ENCODE measurements at places on chromosomes 3 and 15.

GRCh38 chr3:20669184-20669583 lies 483.2 kb upstream of the SGO1 start:
- no peak for DNase-seq

DNA sequence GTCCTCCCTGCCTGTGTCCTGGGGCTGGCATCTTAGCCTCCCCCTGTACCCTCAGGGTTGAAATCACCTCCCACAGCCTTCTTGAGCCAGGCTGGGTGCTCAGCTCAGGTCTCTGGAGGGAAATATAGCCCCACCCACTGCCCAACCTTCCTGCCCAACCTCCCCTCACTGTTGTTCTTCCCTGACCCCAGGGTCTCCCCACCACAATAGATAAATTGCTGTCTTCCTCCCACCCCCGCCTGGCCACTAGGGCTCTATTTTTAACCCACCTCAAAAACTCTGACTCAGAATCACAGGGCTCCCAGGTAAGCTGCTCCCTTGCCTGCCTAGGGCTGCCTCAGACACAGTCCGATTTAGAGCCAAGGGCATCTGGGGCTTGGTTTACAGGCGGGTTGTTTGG lies 15.0 kb downstream of the HCN4 start:
- no peak for DNase-seq

DNA sequence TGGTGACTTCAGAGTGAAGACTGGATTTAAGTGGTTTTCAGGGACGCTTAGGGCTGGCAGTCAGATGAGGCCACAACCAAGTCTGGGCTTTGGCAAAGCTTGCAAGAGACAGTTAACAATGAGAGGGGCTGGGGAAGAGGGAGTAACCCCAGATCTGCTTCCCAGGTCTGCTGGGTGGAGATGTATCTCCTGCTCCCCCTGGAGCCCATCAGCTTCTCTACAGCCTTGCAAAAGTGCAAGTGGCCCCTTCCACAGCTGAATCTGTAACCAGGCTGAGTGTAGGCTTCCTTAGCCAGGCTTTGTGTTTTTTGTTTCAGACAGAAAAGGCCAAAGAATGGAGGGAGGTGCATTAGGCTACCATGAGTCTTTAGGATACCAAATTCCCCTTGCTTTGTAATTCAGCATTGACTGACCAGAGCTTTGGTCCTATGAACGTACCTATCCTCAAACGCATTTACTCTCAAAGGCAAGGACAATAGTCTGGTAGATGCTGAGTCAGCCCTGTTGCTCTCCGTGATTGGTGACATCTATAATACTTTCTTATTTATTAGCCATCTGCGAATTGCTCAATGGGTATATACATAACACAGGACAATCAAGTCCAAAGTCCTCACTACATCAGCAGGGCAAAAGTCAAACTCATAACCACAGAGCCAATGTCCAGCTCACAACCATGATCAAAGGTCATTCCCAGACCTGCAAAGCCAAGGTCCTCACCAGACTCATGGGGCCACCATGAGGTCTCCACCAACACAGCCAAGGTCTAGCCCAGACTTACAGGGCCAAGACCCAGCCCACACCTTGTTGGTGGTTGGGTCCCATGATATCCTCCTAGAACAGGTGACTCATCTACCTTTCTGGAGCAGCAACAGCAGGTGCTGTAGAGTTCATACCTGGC lies 17.1 kb downstream of the CCDC13 start:
- DNase-seq, result no peak

GRCh38 chr3:50453907-50454306 lies 49.5 kb downstream of the CACNA2D2 start:
- DNase-seq, result no peak

GRCh38 chr15:85785887-85786780 lies 8.6 kb downstream of the KLHL25 start:
- DNase-seq, result peak; percentile 69

- peak; percentile 79 for DNase-seq
These were observed 160.7 kb downstream of the SQOR start for GRCh38 chr15:45795440-45796069.

- DNase-seq, result no peak
These were observed 200.1 kb downstream of the SLC9A9 start for GRCh38 chr3:143648218-143648617.

- no peak for DNase-seq
These were observed 291.8 kb downstream of the RORA start for GRCh38 chr15:60937278-60937677.

GRCh38 chr3:186054792-186055352 lies 54.0 kb downstream of the ETV5 start:
- DNase-seq, result no peak

DNA sequence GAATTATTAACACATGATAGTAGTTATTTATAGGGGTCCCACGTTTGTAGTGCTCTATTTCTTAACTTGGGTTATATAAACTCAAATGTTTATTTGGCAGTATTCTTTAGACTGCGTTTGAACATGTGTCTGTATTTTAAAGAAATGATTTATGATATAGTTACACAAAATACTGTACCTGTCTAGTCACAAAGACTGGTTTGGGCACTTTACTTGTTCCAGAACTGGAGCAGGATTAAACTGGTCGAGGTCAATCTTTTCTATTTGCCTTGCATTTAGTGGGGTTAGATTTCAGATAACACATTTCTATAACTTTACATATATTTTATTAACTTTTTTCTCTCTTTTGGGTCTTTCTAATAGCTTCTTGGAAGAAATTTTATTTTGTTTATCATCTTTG lies 39.5 kb downstream of the HACD3 start:
- no peak for DNase-seq

DNA sequence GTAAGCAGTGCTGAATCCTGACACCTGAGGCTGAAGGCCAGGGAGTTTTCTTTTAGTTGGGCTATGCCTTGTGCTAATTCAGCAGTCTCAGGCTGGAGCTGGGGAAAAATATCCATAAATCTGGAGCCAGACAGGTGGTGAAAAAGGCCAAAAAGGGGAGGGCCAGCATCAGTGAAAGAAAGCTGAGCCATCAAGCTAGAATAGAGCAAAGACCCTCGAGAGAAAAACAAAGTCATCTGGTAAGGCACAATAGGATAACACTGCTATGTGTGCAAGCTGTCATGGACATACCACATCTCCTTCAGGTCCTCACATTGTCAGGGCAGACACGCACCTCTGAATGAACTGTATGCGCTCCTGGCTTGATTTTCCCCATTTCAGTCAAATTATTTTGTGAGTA lies 687.9 kb downstream of the SQOR start:
- DNase-seq, result no peak

DNA sequence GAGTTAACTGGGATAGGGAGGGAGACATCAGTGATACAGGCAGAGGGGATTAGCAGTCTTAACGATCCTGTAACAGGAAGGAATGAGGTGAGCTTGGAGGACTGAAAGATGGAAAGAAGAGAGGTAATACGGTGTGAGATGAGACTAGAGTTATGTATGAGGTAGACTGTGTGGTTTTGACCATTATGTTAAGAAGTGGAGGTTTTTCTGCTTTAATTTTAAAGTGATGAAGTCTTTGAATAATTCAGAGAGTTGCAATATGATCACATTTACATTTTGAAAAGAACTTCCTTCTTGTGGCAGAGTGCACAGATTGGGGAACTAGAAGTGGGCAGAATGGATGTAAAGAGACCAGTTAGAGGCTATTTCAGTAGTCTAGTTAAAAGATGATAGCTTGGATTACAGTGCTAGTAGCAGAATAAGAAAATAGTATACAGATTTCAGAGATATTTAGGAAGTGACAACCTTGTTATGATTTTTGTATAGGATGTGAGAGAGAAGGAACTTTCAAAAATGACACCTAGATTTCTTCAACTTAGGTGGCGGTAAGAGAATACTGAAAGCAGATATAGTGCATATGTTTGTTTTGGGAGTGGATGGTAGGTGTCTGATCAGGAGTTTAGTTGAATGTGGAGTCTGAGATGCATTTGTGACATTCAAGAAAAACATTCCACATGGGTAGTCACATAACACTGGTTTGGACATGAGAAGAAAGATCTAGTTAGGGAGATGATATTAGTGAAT lies 40.5 kb downstream of the STT3B start:
- no peak for DNase-seq
